ENCODE measurements at places on chromosomes 16 and 17.

- no peak for DNase-seq
These were observed 220.3 kb downstream of the CPPED1 start for GRCh38 chr16:12583237-12583897.

GRCh38 chr17:76805319-76805718 lies 62.9 kb upstream of the MGAT5B start:
- DNase-seq, result no peak

DNA sequence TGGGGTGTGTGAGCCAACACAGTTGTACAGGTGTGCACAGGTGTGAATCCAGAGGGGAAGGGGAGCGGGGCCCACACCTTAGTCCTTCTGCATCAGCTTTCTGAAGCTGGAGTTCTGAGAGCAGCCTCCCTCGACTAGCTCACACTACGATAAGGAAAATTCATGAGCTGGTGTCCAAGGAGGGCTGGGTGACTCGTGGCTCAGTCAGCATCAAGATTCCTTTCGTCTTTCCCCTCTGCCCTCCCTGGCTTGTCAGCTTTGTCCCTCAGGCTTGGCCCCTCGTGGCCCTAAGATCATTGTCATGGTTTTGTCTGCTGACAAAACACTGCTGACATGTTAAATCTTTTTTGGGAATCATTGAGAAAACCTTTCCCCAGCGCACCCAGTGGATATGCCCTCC lies 47.5 kb downstream of the OR1D5 start:
- no peak for DNase-seq

DNA sequence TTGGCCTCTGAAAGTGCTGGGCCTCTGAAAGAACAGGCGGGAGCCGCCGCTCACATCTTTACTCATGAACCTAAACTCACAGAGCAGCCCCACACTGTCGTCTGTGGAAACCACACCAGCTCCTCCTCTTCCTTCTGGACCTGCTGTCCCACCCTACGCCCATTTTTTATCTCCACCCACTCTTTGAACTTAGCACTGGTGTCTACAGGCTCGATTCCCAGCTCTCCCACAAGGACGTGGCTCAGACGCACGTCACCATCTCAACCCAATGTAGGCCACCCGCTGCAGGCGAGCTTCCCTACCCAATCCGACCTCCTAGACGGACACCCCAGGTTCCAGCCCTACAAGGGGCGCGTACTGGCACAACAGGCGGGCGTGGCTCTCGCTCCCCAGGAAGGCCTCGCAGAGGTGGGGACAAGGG lies 62.2 kb downstream of the NXN start:
- DNase-seq, result no peak

GRCh38 chr16:81695321-81696165 lies 83.5 kb upstream of the PLCG2 start:
- no peak for DNase-seq

DNA sequence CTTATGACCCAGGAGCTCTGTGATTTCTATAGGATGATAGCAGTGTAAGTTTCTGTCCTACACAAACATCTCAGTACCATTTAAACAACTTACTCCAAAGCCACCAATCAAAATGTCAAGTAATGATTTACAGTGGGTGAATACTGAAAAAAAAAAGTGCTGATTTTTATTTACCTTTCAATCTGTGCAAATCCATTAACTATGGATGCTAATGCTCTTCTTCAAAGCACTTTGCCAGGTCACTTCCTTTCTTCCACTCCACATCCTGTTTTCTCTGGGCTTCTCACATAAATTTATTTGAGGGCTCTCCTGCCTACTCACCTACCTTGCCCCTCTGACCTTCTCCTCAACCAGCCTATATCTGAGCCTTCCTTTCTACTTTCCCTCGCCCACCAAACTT lies 101.6 kb downstream of the SKAP1 start:
- no peak for DNase-seq

- no peak for DNase-seq
These were observed 41.3 kb downstream of the TMEM100 start for GRCh38 chr17:55681342-55681700.

- no peak for DNase-seq
These were observed 48.0 kb downstream of the SMPD3 start for GRCh38 chr16:68400083-68400923.

- no peak for DNase-seq
These were observed 924 bp downstream of the SMARCD2 start for GRCh38 chr17:63841350-63842172.

DNA sequence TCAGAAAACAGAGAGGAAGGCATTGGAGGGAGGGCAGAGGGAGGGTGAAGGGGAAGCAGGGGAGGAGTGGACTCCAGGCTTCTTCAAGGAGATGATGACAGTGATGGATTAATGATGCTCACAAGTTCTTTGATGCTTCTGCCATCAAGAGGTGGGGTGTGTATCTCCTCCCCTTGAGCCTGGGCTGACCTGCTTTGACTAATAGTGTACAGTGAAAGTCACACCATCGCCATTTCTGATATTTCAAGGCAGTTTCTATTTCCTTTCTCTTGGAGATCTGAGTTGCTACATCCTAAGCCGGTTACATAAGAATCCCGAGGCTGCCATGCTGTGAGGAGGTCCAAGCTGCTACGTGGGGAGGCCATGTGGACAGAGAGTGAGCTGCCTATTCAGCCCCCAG lies 312.5 kb downstream of the MAF start:
- no peak for DNase-seq

- DNase-seq, result no peak
These were observed 99.3 kb downstream of the GAS7 start for GRCh38 chr17:10099051-10099571.

DNA sequence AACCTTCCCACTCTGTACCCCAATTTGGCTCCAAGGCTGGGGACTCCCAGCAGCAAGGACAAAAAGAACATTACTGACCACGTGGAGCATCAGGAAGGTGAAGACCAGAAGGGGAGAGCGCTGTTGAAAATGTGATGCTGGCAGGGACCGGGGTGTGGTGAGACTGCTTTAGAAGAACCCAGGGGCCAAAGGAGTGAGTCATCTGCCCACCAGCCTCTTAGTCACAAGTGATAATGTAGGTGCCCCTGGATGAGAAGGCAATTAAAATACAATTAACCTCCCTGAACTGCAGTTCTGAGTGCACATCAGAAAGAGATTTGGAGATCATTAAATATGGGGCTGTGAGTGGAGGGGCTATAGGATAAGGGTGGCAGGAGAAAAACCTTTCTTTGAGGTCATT lies 366.6 kb upstream of the CCL2 start:
- no peak for DNase-seq

DNA sequence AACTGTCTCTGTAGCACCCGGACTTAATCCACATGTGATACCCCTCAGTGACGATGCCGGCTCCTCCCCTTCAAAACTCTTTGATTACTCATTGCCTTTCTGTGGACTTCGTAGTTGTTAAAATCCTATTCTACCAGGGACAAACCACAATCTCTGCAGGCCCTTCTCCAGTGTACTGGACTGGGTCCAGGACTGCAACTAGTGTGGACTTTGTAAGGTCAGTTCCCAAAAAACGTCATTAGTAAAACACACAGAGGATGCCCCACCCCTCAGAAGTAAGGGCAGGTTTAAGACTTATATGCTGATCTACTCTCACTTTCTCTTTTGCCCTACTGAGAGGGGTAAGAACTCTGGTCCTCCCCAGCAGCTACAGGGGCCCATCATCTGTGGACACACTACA lies 10.5 kb upstream of the NUDT7 start:
- no peak for DNase-seq

DNA sequence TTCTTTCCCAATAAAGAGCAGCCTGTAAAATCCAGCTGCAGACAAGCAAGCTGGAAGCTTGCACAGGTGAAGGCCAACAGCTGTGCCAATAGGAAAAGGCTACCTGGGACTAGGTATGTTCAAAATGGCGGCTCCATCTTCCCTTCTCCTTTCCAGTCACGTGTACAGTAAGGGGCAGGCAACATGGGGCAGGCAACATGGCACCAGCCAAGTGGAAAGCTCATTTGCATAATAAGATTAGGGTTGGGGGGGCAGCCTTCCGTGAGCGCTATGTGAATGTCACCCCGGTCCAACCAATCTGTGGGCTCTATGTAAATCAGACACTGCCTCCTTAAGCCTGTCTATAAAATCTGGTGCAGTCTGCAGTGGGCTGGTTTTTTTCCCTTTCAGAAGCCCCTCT lies 31.3 kb downstream of the TVP23A start:
- DNase-seq, result no peak

GRCh38 chr16:49491771-49492761 lies 118.5 kb downstream of the C16orf78 start:
- DNase-seq, result peak; percentile 29

- no peak for DNase-seq
These were observed 23.7 kb downstream of the ALOX15 start for GRCh38 chr17:4617590-4618351.

GRCh38 chr17:6162216-6162615 lies 92.0 kb downstream of the WSCD1 start:
- DNase-seq, result no peak

DNA sequence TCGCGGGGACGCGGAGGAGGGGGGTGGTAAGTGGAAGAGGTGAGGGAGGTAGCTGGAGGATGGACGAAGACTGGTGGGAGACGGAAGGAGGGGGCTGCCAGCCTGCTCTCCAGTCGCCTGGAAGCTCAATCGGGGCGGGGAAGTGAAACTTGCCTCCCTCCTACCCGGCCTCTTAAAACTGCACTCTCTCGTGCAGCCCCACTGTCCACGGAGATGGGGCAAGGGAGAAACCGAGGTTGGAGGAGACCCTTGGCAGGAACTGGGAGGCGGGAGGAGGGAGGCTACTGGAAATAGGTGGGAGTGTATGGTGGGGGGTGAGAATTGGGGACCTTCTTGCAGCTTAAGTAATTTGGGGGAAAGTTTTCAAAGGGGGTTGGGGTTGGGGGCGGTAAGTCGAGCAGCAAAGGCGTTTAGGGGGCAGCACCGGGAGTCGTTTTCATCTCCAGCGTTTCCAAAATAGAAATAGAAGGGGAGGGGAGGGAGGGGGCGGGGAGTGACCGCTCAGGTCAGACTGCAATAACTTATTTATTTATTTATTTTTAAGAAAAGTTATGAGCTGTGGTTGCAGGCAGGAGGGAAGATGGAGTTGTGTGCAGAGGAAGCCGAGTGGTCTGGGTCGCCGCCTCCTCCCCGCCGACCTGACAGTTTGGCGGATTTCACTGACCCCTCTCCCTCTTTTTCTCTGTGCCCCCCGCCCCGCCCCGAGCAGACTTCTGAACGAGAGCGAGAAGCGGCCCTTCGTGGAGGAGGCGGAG lies 1.4 kb downstream of the SOX9 start:
- DNase-seq, result no peak

DNA sequence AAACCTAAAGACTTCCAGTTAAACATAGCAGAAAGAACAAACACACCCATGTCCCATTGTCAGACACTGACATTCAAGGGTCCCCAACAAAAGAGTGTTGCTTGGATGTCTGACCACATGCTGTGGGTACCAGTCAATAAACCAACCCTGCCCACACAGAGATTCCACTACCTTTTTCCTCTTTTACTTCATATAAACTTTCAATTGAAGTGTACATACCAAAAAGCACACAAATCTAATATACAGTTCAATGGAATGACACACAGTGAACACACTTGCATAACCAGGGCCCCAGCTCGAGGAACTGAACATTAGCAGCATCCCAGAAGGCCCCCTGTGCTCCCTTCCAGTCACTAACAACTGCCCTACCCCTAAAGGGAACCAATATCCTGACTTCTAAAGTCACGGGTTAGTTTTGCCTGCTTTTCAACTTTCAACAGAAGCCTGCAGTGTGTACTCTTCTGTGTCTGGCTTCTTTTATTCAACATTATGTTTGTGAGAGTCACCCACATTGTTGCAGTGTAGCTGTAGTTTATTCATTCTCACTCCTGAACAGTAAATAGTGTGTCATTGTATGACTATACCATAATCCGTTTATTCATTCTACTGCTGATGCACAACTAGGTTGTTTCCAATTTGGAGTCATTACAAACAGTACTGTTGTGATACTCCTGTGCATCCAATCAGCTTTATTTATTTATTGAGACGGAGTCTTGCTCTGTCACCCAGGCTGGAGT lies 18.0 kb downstream of the CFDP1 start:
- DNase-seq, result no peak

GRCh38 chr17:81561494-81561885 lies 9.3 kb upstream of the FAAP100 start:
- DNase-seq, result no peak

All from stimulated activated CD4-positive, alpha-beta T cell treated with anti-CD3 and anti-CD28 coated beads, Interleukin-15, amount 100 ng/mL, for 1 hour (primary cell).